A549 treated with CORT108297 at 1 μM for 4 hours (cell line): ENCODE measurements at places on chromosomes 3 and 15. TPM values are rescaled to one million over a fixed set of nuclear protein-coding genes. Genes with fewer than 3 reads are reported as not detected.

The KBTBD13 gene
- total RNA-seq, result not detected in 5 replicates

The PAK6 gene
- 0.15 to 0.39 TPM (median 0.22 TPM) in 5 replicates for total RNA-seq

The KPNA4 gene
- 28.1 to 33.2 TPM (median 30.7 TPM) in 5 replicates for total RNA-seq

The RPL39L gene
- total RNA-seq, result 48.2 to 57.0 TPM (median 53.4 TPM) in 5 replicates

The GOLGA8N gene
- 1.2 to 1.8 TPM (median 1.3 TPM) in 5 replicates for total RNA-seq

The LRRIQ4 gene
- not detected in 5 replicates for total RNA-seq

The SST gene
- total RNA-seq, result not detected in 5 replicates

The UACA gene
- 41.1 to 56.5 TPM (median 50.0 TPM) in 5 replicates for total RNA-seq

The GOLGA8S gene
- total RNA-seq, result 0.13 to 0.18 TPM (median 0.16 TPM) in 5 replicates

The CIDEC gene
- 7.1 to 13.3 TPM (median 10.2 TPM) in 5 replicates for total RNA-seq

The PLA2G4E gene
- 0.02 TPM in 1 of 5 replicates, not detected in the others for total RNA-seq

The GOLGA6A gene
- 0.05 to 0.10 TPM (median 0.06 TPM) in 4 of 5 replicates, not detected in the other for total RNA-seq

The ARIH2 gene
- 56.2 to 63.6 TPM (median 57.0 TPM) in 5 replicates for total RNA-seq

The WDR72 gene
- total RNA-seq, result 5.5 to 7.6 TPM (median 7.1 TPM) in 5 replicates
